ENCODE measurements at places on chromosomes 4 and X. TPM values are rescaled to one million over a fixed set of nuclear protein-coding genes. Genes with fewer than 3 reads are reported as not detected.

BMP3 gene
- not detected for total RNA-seq

TEX13B gene
- total RNA-seq, result not detected

P2RY8 gene
- not detected for total RNA-seq

DNA sequence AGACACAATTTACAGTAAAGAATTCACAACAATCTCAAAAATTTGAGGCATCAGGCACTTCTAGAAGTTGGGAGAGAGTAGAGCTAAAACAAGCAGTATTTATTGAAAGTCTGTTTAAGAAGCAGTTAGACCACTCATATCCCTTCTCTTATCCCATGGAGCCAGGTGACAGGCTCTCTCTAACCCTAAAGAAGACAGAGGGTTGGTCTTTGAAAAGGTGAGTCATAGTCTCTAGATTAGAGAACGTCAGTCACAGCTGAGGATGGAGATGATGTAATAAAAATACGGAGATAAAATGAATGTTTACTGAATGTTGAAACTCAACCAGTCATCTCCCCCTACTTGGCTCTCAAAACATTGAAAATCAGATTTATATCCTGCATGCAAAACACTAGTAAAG, 223.8 kb downstream of the CHIC2 start:
- peak; percentile 28 for DNase-seq

DNA sequence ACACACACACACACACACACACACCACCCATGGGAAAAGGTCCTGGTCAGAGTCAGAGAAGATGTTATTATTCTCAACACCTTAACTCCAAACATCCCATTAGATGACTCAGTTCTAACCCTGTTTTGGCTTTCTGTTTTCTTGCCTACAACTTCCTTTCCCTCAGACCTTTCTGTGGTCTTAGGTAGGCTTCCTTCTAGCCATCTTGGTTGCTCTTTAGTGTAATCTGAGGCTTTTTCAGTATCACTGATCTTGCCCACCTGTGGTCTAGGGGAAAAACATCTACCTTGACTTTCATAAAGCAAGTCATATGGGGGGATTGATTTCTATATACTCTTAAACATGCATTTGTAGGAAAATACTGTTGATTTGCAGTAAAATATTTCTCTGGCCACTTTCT, 56.9 kb downstream of the ATG4A start:
- DNase-seq, result no peak

- DNase-seq, result no peak
These were observed 364.7 kb downstream of the PCDH7 start for GRCh38 chr4:31084806-31085416.
